NCI-H187 treated with DMSO at 0.1 percent for 48 hours (cell line): ENCODE measurements at places on chromosomes 7 and 10.

GRCh38 chr10:59968705-59969104 is 62.3 kb upstream of the CCDC6 start:
- DNase-seq: no peak

DNA sequence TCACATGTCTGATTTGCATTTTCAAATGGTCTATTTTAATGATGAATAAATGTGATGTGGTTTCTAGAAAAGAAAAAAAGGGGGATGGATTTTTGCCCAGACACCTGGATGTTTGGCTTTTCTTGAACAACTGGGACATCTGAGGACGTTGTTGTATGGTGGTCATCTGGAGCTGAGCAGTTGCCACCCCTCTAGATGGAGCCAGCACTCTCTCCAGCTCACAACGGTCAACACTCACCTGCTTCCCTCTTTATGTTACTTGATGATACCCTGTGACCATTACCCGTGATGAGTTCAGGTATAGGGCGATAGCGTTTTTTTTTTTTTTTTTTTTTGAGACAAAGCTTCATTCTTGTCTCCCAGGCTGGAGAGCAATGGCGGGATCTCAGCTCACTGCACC is 30.1 kb upstream of the PAXIP1 start:
- DNase-seq: peak; percentile 30

DNA sequence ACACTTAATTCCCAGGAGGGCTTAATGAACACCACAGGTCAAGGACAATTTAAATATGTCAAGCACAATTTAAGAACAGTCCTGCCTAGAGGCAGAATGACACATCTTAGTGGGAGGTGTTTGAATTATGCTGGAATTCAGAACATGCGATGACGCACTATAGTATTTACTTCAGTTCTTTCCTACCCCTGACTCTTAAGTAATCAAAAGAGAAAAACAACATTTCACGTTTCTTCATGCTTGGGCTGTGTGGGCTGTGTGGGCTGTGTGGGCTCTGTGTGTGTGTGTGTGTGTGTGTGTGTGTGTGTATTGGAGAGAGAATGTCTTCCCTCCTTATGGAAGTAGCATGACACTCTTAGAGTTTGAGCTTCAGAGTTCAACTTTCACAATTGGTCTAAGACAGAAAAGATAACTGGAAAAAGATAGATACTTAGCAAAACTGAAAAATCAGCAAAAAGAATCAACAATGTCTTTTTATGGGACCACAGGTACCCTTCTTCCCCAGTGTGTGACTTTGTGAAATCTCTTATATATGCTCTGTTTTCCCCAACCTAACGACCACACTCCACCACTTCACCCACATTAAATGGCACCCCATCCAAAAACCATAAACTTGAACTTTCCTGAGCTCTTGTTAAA is 33.7 kb upstream of the CABCOCO1 start:
- no peak for DNase-seq

- DNase-seq: no peak
These were observed 20.7 kb downstream of the KCNH2 start for GRCh38 chr7:150957133-150958020.

GRCh38 chr7:152132812-152133211 is 107.3 kb downstream of the GALNT11 start:
- no peak for DNase-seq

GRCh38 chr10:133253361-133253955 is 15.8 kb downstream of the VENTX start:
- no peak for DNase-seq
